ENCODE measurements at places on chromosomes 5 and 9.
A peak's percentile ranks its signal among the peaks of the same experiment; 100 is the strongest.

DNA sequence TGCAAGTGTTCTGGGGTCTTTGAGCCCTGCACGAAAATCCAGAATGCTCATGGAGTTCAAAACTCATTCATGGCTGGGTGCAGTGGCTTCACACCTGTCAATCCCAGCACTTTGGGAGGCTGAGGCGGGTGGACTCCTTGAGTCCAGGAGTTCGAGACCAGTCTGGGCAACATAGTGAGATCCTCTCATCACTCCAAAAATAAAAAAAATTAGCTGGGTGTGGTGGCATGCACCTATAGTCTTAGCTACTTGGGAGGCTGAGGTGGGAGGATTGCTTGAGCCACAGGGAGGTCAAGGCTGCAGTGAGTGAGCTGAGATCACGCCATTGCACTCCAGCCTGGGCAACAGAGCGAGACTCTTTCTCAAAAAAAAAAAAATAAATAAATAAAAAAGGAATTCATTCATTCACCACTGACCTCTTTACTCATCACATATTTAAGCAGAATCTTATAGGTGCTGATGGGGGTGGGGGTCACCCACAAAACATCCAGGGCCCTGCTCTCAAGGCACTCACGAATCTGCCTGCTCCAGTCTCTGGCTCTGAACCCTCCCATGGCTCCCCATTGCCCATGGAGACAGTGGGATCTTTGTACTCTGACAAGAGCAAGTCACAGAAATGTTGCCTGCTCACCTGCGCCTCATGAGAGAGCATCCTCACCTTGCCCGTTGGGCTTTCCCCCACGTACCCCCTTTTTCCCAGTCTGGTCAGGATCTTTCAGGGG is 76.7 kb upstream of the IER5L start:
- H3K4me3 ChIP-seq, result no peak overlapping the region
- H3K4me1 ChIP-seq, result peaks cover 17% of the 10 kb centered on the region
- peaks cover 9% of the 10 kb centered on the region for H3K27me3 ChIP-seq
- DNase-seq, result no peak
- no peak overlapping the region for H3K27ac ChIP-seq

GRCh38 chr5:176883700-176884570 is 15.2 kb downstream of the HK3 start:
- no peak overlapping the region for H3K4me3 ChIP-seq
- peaks cover 14% of the 10 kb centered on the region for H3K27me3 ChIP-seq
- no peaks in the 10 kb centered on the region for H3K36me3 ChIP-seq
- H3K27ac ChIP-seq, result no peak overlapping the region
- H3K4me1 ChIP-seq, result no peaks in the 10 kb centered on the region

DNA sequence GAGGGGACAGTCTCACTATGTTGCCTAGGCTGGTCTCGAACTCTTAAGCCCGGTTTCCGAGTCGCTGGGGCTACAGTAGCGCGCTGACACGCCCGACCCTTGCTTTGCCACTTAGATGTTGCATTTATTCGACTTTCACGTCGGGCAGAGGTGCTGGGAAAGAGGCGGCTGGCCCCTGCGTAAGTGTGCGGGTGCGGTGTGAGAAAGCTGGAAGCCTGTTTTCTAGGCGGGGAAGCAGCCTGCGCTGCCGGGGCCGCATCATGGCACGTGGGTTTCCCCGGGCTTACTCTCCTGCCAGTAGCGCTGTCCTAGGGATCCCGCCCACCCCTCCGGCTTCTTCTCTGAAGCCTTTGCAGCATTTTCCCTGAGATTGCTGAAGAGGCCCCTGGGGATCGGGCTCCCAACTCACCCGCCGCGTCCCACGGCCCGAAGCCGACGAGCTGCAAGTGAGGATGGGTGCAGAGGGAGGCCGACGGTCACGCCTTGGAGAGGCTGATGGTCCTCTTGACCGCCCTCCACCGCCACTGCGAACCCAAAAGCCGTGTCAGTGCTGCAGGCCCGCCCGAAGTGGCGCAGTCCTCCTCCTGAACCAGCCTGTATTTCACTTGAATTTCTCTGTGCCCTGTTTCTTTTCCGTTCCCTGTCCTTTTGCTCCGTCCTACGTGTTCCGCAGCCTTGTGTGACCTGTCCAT is 5.8 kb upstream of the TRIM41 start:
- peak; percentile 67 for DNase-seq
- H3K27me3 ChIP-seq, result peaks cover 8% of the 10 kb centered on the region
- H3K4me3 ChIP-seq, result peak overlapping the region; percentile 68
- peaks cover 49% of the 10 kb centered on the region for H3K36me3 ChIP-seq
- H3K27ac ChIP-seq, result peak overlapping the region; percentile 91

- peaks cover 5% of the 10 kb centered on the region for H3K36me3 ChIP-seq
- H3K4me1 ChIP-seq, result no peaks in the 10 kb centered on the region
Measured at GRCh38 chr9:133112663-133113026, 8.4 kb downstream of the RALGDS start.

- peaks cover 66% of the 10 kb centered on the region for H3K36me3 ChIP-seq
- peak overlapping the region; percentile 90 for H3K4me3 ChIP-seq
- DNase-seq, result peak; percentile 88
- peaks cover 11% of the 10 kb centered on the region for H3K27me3 ChIP-seq
- peak overlapping the region; percentile 95 for H3K27ac ChIP-seq
Measured at GRCh38 chr5:171387970-171388815, 544 bp downstream of the NPM1 start.

- H3K36me3 ChIP-seq, result no peaks in the 10 kb centered on the region
- no peak for DNase-seq
- no peak overlapping the region for H3K4me3 ChIP-seq
- peaks cover 45% of the 10 kb centered on the region for H3K4me1 ChIP-seq
- no peaks in the 10 kb centered on the region for H3K27me3 ChIP-seq
Measured at GRCh38 chr5:147901599-147902039, 4.7 kb downstream of the C5orf46 start.

DNA sequence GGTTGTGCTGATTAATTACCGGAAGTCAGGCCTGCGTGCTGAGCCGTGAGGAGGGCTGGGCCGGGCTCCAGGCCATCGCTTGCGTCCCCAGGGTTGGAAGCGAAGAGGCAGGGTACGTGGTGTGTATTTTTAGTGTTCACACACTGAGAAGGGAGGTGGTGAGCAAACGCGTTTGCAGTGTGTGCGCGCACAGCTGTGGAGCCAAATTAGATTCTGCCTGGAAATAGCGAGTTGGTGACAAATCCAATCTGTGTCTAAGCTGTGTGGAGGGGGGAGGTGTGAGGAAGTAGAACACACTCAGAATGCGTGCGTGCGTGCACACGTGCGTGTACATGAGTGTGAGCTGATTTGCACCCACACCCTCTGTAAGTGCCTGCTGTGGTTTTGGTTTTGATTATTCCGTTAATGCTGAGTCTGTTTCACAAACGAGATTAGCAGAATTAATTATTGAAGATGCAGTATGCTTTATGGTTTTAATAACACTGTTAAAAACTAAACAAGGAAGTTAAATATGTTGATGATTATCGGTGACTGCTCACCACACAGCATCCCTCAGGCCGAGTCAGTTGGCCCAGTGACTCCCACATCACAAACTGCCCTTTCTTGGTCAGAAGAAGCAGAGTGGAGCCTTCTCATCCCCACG is 111.8 kb upstream of the FCN2 start:
- no peaks in the 10 kb centered on the region for H3K4me1 ChIP-seq
- H3K36me3 ChIP-seq, result no peaks in the 10 kb centered on the region
- DNase-seq, result no peak

DNA sequence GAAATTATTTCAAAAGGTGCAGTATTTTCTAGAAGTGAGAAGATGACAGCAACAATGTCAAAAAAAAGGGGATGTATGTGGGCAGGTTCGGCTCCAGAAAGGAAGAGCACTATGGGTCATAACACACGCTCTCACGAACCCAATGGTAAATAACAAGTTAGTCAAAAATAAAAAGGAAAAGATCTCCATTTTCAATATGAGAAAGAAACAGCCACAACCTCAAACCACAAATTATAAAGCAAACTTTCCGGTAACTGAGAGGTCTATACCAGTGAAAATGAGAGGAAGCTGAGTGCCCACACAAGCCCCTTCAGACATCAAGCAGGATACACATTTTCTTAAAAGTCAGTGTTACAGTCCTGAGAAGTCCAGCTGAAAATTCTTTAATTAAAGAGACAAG is 398.5 kb upstream of the RPS23 start:
- H3K4me3 ChIP-seq, result no peak overlapping the region
- H3K4me1 ChIP-seq, result no peaks in the 10 kb centered on the region
- no peak overlapping the region for H3K27ac ChIP-seq
- DNase-seq, result no peak
- no peaks in the 10 kb centered on the region for H3K36me3 ChIP-seq

- H3K27me3 ChIP-seq, result no peaks in the 10 kb centered on the region
- DNase-seq, result no peak
- peaks cover 9% of the 10 kb centered on the region for H3K4me1 ChIP-seq
- H3K36me3 ChIP-seq, result no peaks in the 10 kb centered on the region
Measured at GRCh38 chr9:6194934-6195333, 20.7 kb upstream of the IL33 start.

DNA sequence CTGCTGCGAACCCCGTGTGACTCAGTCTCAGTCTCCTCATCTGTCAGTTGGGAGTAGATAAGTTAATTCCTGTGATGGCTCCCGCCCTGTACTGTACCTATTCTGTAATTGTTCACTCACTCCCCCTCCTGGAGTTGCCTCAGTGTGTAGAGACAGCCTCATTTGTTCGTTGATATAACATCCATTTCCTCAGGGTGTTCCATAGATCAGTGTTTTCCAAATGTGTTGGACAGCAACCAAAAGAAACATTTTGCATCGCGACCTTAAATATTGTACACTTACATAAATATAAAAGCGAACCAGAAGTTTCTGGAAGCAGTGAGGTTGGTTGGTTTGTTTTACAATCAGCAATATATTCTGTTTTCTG is 698 bp downstream of the NFX1 start:
- peak overlapping the region; percentile 98 for H3K4me3 ChIP-seq
- DNase-seq, result no peak
- H3K4me1 ChIP-seq, result peaks cover 16% of the 10 kb centered on the region
- H3K27me3 ChIP-seq, result no peaks in the 10 kb centered on the region

GRCh38 chr9:86034863-86035734 is 64.3 kb downstream of the GOLM1 start:
- H3K36me3 ChIP-seq, result peaks cover 37% of the 10 kb centered on the region
- DNase-seq, result peak; percentile 69
- no peak overlapping the region for H3K27ac ChIP-seq

DNA sequence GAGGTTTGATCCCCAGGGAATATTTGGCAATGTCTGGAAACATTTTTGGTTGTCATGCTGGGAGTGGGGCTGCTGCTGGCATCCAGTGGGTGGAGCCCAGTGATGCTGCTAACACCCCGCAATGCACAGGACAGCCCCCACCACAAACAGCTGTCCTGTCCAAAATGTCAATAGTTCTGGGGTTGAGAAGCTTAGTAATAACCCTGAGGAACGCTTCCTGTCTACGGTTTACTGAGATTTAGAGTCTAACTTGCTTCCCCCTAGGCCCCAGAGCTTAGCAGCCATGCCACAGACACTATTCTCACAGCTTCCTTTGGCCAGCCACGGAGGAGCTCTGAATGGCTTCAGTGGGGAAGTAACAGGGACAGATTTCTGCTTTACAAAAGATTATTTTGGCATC is 66.5 kb downstream of the MSX2 start:
- H3K36me3 ChIP-seq, result peaks cover 5% of the 10 kb centered on the region
- no peak overlapping the region for H3K27ac ChIP-seq
- no peak overlapping the region for H3K4me3 ChIP-seq
- no peak for DNase-seq
- H3K4me1 ChIP-seq, result no peaks in the 10 kb centered on the region

GRCh38 chr5:100900142-100900795 is 2.8 kb downstream of the ST8SIA4 start:
- H3K36me3 ChIP-seq, result no peaks in the 10 kb centered on the region
- no peak for DNase-seq
- H3K4me3 ChIP-seq, result peak overlapping the region; percentile 49
- H3K27me3 ChIP-seq, result no peaks in the 10 kb centered on the region
- peaks cover 21% of the 10 kb centered on the region for H3K4me1 ChIP-seq

GRCh38 chr5:132090107-132090506 is 16.5 kb downstream of the CSF2 start:
- no peaks in the 10 kb centered on the region for H3K36me3 ChIP-seq
- DNase-seq, result peak; percentile 50
- H3K4me1 ChIP-seq, result peaks cover 52% of the 10 kb centered on the region
- H3K27ac ChIP-seq, result no peak overlapping the region
- no peaks in the 10 kb centered on the region for H3K27me3 ChIP-seq

GRCh38 chr5:111337688-111338087 is 113.5 kb downstream of the CAMK4 start:
- H3K4me1 ChIP-seq, result no peaks in the 10 kb centered on the region
- no peaks in the 10 kb centered on the region for H3K36me3 ChIP-seq
- H3K27me3 ChIP-seq, result no peaks in the 10 kb centered on the region
- H3K4me3 ChIP-seq, result no peak overlapping the region
- H3K27ac ChIP-seq, result no peak overlapping the region

DNA sequence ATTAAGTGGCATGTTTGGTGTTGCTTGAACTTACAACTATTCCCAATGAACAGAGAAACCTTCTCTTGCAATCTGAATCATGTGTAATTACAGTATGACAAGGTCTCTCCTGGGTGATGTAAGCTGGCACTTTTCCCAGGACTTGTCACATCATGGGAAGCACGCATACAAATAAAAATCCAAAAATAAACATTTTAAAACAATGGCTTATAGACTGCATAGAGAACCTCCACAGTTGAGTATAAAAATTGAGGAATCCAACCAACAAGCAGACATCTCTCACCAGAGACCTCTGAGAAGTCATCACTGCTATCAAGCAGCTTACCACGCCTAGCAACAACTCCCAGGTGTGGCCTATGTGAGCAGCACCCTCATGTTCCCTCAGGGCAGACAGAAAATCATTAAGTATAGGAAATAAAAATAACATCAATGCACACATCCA is 3.9 kb downstream of the MLLT3 start:
- peak overlapping the region; percentile 52 for H3K4me3 ChIP-seq
- DNase-seq, result peak; percentile 49
- peaks cover 54% of the 10 kb centered on the region for H3K36me3 ChIP-seq
- H3K27ac ChIP-seq, result peak overlapping the region; percentile 74
- peaks cover 8% of the 10 kb centered on the region for H3K4me1 ChIP-seq
- H3K27me3 ChIP-seq, result no peaks in the 10 kb centered on the region

GRCh38 chr9:119761812-119762211 is 392.6 kb upstream of the BRINP1 start:
- H3K27me3 ChIP-seq, result no peaks in the 10 kb centered on the region
- H3K4me1 ChIP-seq, result no peaks in the 10 kb centered on the region
- H3K4me3 ChIP-seq, result no peak overlapping the region
- H3K27ac ChIP-seq, result no peak overlapping the region

DNA sequence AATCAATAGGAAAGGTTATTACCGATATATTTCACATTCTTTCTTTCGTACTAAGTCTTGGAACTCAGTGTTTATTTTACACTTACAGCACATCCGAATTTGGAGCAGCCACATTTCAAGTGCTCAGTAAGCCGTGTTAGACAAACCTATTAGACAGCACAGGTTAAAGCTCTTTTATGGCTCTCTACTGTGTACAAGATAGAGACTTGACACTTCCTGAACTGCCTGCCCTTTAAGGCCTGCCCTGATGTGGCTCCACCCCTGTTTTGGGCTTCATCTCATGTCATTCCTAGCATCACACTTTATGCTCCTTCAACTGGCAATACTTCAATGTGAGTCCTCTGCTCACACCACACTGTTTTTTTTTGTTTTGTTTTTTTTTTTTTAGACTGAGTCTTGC is 23.5 kb upstream of the SUSD1 start:
- H3K4me3 ChIP-seq, result no peak overlapping the region
- H3K27me3 ChIP-seq, result no peaks in the 10 kb centered on the region
- no peaks in the 10 kb centered on the region for H3K36me3 ChIP-seq
